Stimulated activated CD8-positive, alpha-beta memory T cell treated with anti-CD3 and anti-CD28 coated beads, Interleukin-15, amount 100 ng/mL, for 4 hours (primary cell): ENCODE measurements at places on chromosomes 5 and 9.

GRCh38 chr5:89351222-89351621, 468.2 kb upstream of the MEF2C start:
- no peak for DNase-seq

DNA sequence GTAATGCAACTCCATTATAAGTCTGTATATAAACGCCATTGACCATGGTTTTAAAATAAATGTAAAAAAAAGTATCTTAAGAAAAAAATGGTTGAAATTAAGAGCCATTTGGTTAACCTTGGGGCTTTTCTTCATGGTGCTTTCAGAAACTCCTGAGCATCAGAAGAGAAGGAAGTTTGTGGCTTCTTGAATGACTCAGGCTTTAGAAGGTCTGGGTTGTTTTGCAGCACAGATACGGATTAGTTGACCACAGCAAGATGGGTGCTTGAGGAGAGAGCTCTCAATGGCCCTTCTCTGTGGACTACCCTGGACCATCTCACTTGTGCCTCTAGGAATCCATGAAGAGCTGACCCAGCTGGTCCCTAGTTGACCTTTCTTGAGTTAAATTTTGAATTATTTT, 189.5 kb downstream of the TMEM38B start:
- no peak for DNase-seq

- no peak for DNase-seq
Measured at GRCh38 chr9:88342246-88342645, 46.0 kb upstream of the SPIN1 start.

DNA sequence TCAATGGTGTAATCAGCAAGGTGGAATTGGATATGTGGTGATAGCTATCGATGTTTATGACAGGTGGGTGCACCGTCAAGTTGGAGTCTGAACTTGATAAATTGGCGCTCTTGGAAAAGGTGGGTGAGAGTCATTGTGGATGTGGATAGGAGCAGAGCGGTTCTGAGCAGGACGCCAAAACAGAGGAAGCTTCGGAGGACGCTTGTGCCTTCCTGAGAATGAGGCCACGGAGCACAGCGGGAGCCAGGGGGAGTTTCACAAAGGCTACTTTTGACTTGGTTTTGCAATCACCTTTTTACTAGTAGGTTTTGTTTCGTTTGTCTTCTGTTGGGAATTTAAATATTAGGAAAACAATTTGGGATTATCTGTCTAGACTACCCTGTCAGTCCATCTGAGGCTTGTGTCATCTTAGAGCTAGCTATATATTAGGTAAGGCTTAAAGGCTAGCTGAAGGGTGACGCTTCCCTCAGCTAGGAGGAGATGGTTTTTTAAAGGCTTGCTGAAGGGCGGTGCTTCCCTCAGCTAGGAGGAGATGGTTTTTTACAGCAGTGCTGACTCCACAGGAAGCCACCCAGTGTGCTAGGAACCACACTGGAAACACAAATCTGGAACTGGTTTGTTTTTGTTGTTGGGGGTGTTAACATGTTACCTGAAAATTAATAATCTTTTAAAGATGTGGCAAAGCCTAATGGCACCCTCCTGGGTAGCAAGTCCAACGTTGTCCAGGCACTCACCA, 142.4 kb upstream of the IRX4 start:
- DNase-seq: no peak

DNA sequence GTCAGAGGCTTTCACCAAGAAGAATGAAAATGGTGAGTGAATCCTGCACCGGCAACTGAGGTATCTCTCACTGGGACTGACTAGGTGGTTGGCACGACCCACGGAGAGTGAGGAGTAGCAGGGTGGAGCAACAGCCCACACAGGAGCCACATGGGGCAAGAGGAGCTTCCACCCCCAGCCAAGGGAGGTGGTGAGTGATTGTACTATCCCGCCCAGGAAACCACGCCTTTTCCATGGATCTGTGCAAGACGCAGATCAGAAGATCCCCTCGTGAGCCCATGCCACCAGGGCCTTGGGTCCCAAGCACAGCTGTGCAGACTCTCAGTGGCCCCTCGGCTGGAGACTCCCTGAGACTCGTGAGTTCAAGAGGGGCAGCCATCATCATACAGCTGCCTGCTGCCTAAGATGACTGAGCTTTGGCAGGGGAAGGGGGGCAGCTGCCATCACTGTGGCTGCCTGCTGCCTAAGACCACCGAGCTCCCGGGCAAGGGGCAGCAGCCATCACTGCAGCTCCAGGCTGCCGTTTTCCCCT, 229.5 kb downstream of the AP3B1 start:
- DNase-seq: no peak
